ENCODE measurements at places on chromosomes 6 and 20. TPM values are rescaled to one million over a fixed set of nuclear protein-coding genes. Genes with fewer than 3 reads are reported as not detected.

The CD93 gene
- total RNA-seq = 20.3 TPM

The KIF25 gene
- 0.21 TPM for total RNA-seq

GRCh38 chr20:18397030-18397429 lies 69.8 kb downstream of the DZANK1 start:
- DNase-seq = no peak

DNA sequence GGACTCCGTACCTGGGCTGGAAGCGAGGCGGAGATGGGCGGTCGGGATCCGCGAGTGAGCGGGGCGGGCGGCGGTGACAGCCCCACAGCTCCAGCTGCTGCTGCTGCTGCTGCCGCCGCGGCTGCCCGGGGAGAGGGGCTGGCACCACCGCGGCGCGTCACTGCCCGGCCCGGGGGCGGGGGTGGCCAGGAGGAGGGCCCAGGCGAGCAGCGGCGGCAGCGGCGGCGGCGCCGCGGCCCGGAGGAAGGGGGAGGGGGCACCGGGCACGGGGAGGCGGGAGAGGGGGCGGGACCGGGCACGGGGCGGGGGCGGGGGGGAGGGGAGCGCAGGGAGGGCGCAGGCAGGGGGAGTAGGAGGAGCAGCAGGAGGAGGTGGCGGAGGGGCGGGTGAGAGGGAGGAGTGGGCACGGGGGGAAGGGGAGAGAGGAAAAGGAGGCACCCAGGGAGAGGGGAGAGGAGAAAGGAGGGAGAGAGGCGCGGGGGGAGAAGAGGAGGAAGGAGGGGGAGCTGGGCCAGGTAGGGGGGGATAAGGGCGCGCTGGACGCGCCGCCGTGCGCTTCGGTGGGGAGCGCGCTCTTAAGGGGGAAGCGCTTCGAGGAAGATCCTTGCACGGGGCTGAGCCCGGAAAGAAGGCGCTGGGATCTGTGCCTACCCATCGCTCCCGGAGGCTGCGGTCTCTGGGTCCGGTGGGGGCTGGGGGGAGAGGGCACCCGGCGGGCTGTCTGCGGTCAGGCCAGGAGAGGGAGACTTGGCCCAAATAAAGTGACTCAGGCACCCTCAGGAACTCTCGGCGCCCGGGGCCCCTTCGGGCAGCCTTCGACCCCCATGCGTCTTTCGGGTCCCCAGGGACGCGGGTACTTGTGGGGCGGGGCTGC lies 101.5 kb downstream of the NOL4L start:
- peak; percentile 80 for DNase-seq

- no peak for DNase-seq
These were observed 725 bp downstream of the BTBD3 start for GRCh38 chr20:11918391-11918845.

GRCh38 chr6:159988983-159989454 lies 20.1 kb downstream of the IGF2R start:
- DNase-seq = no peak

GRCh38 chr20:45311589-45312211 lies 3.6 kb upstream of the MATN4 start:
- peak; percentile 60 for DNase-seq

All from colonic mucosa (tissue), 4 donors.